ENCODE measurements at places on chromosomes 5 and 9.

GRCh38 chr9:101427358-101427757, 8.2 kb downstream of the ALDOB start:
- DNase-seq = no peak

GRCh38 chr5:167511-167910, 23.8 kb upstream of the LRRC14B start:
- no peak for DNase-seq

DNA sequence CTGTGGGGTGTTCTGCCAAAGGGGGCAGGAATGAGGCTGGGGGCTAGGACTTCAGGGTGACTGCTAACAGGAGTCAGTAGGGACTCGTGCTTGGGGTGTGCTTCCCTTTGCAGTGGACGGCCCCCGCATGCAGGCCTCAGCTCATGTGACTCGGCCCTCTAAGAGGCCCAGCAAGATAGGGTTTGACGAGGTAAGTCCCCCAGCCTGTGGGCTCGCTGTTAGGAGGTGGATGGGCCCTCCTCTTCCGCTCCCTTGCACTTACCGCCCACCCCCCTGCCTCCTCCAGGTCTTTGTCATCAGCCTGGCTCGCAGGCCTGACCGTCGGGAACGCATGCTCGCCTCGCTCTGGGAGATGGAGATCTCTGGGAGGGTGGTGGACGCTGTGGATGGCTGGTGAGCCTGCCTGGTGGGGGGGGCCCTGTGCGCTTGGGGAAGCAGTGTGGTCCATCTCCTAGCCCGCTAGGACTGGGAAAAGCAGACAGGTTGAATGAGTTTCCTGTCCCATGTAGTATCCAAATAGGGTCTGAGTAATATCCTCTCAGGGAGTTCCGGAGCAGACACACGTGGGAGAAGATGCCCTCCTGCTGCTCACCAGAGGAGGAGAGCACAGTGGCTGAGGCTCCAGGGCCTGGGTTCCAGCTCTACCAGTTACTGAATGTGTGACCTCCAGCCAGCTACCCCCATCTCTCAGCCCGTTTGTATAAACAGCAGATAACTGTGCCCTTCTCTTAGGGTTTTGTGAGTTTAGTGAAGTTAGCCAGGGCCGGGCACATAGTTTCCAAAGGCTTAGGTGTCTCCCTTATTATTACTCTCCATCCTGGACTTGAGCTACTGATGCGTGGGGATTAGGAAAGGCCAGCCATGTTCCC, 8.2 kb downstream of the CERCAM start:
- DNase-seq = no peak

- DNase-seq = no peak
Measured at GRCh38 chr9:98575379-98576346, 133.1 kb downstream of the GABBR2 start.

DNA sequence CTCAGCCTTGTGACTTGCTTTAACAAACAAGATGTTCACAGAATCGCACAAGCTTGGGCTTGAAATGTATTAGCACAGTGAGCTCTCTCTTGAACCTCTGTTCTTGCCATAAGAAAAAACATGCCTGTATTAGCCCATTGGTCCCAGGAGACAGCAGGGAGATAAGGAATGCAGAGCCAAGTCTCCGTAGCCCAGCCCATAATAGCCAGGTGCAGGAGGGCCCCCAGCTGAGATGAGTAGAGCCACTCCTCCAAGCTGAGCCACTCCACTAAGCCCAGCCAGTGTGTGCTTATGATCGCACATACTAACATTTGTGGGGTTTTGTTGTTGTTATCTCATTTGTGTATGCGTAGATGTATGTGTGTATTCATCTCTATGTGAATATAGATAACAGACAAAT, 21.6 kb upstream of the SVEP1 start:
- no peak for DNase-seq

DNA sequence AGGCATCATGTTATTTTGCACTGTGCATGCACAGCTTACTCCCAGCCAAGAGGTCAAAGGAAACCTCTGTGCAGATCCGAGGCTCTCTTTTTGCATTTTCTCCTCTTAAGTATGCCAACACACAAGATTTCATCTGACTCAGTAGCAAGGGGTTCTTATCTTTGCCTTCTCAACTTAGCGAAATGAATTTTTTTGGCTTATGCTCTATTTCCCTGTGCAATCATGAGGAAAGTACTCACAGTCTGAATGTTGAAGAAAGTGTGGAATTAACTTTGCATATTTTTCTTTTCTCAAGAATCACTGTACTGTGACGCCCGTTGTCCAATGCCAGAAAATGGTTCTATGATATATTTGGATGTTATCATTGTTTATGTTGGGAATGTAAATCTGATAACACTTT, 173.5 kb upstream of the FBXL7 start:
- no peak for DNase-seq

DNA sequence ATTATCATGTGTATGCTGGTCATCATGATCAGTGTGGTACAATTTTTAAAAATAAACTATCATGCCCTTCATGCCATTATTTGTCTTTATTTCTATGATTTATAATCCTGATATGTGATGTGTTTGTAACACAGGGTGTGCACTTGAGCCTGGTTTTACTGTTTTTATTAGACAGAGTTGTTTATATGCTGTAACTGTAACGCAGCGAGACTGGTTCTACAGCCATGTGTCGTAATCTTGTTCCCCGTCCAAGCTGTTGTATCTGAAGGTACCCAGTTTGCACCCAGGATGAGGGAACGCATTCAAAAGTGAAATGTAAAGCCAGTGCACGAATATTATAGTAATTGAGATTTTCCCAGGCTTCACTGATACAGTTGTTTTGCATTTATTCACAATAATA, 28.2 kb downstream of the SNX18 start:
- DNase-seq = no peak

GRCh38 chr5:139402561-139403158, 1.2 kb downstream of the SPATA24 start:
- no peak for DNase-seq

- DNase-seq = no peak
Measured at GRCh38 chr5:65101632-65102100, 332.9 kb downstream of the CWC27 start.

DNA sequence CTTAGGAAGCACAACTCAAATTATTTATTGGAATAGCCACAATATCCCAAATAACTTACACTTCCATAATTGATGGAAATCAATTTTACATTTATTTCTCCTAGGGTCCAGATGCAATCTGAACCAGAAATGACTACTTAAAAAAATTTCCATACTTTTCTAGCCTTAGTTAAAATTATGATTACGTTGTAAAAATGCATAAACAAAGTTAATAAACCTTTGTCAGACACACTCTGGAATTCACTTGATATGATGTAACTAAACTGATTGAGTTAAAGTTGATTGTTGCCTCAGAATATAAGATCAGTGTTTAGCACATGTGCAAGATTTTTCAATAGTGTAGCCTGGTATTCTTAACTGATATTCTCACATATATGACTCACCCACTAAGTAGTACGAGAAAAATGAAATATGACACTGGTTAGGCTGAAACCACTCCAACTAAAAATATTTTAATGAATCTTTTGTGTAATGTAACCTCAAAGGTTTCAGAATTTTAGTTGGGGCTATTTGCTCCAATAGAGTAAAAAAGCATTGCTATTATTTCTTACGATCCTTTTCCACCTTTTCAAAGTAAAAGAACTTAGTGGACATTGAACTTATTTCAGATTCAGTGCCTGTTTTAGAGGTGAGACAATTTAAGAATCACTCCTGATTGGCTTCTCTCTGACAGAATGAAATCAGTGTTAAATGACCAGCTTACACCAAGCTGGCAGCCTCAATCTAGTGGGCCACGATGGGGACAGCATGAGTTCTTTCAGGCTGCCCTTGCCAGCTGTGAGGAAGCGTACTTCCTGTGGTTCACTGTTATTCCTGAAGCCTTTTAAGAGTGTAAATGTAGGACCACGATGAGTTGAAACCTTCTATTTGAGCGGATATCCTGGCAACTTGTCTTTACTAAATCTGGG, 277.2 kb upstream of the CDH9 start:
- no peak for DNase-seq

- no peak for DNase-seq
Measured at GRCh38 chr5:37915097-37915736, 75.4 kb upstream of the GDNF start.
